ENCODE measurements at places on chromosomes 13 and 19. TPM values are rescaled to one million over a fixed set of nuclear protein-coding genes. Genes with fewer than 3 reads are reported as not detected.
A peak's percentile ranks its signal among the peaks of the same experiment; 100 is the strongest.

Gene ELSPBP1
- polyA plus RNA-seq, result 0.07 TPM

Gene IGFL4
- 0.36 TPM for polyA plus RNA-seq

Gene UBE2L5
- 0.31 TPM for polyA plus RNA-seq

Gene SERTM1
- polyA plus RNA-seq, result 3.0 TPM

DNA sequence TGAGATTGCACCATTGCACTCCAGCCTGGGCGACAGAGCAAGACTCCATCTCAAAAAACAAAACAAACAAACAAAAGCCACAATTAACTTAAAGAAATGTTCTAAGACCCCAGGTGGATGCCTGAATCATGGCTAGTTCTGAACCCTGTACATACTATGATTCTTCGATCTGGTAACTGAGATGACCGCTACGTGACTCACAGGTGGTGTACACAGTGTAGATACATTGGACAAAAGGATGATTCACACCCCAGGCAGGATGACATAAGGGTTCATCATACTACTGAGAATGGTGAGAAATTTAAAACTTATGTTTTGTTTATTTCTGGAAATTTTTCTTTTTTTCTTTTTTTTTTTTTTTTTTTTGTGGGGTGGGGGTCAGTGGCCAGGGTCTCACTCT lies 6.5 kb downstream of the ZNF426 start:
- H3K36me3 ChIP-seq, result peaks cover 89% of the 10 kb centered on the region
- no peak for DNase-seq
- H3K4me1 ChIP-seq, result no peaks in the 10 kb centered on the region
- H3K27ac ChIP-seq, result no peak overlapping the region

DNA sequence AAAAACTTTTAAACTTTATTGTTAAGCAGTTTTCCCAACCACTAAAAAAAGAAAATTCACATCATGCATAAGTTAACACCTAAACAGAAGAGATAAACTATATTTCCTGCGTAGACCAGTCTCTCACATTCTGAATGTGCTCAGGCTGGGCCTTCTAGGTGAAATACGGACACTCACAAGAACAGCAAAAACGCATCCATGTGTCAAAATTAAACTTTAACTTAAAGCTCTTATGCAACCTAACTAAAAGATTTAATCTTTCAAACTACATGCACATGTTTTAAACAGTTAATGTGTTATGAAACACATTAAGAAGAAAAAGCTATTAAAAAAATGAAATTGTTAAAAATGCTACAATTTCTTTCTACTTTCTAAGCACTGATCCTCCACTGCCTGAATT lies 2.6 kb downstream of the SAFB2 start:
- no peaks in the 10 kb centered on the region for H3K27me3 ChIP-seq
- H3K27ac ChIP-seq, result peak overlapping the region; percentile 12
- no peak for DNase-seq
- peaks cover 47% of the 10 kb centered on the region for H3K36me3 ChIP-seq
- peaks cover 20% of the 10 kb centered on the region for H3K4me1 ChIP-seq
- H3K4me3 ChIP-seq, result no peak overlapping the region

GRCh38 chr13:40376296-40376849 lies 290.1 kb downstream of the FOXO1 start:
- peaks cover 2% of the 10 kb centered on the region for H3K27me3 ChIP-seq
- no peak overlapping the region for H3K4me3 ChIP-seq
- H3K36me3 ChIP-seq, result no peaks in the 10 kb centered on the region
- H3K27ac ChIP-seq, result no peak overlapping the region

- H3K27me3 ChIP-seq, result no peaks in the 10 kb centered on the region
- H3K36me3 ChIP-seq, result no peaks in the 10 kb centered on the region
- peaks cover 37% of the 10 kb centered on the region for H3K4me1 ChIP-seq
- H3K27ac ChIP-seq, result peak within 1 kb of the TSS; percentile 36
- no peak within 1 kb of the TSS for H3K4me3 ChIP-seq
These were observed at the start of gene C3 for GRCh38 chr19:6720369-6721137. Gene C3, minus strand, starts transcription at chr19:6720650. Its CDS starts 61 bp downstream, at chr19:6720589.

- no peaks in the 10 kb centered on the region for H3K27me3 ChIP-seq
- peaks cover 35% of the 10 kb centered on the region for H3K4me1 ChIP-seq
- no peak overlapping the region for H3K4me3 ChIP-seq
- DNase-seq, result peak; percentile 90
These were observed 80.1 kb downstream of the KLF5 start for GRCh38 chr13:73138638-73139491.

DNA sequence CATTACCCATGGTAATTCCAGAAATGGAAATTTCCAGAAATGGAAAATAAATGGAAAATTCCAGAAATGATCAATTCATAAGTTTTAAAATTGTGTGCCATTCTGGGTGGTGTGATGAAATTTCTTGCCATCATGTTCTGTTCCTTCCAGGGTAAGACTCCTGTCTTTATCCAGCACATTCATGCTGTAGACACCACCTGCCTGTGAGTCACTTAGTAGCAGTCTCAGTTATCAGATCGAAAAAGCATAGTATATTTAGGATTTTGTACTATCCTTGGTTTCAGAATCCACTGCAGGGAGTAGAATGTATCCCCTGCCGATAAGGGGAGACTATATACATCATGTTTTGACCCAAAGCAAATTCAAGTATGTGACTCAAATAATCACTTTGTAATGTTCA lies 26.7 kb upstream of the CSNK1A1L start:
- no peaks in the 10 kb centered on the region for H3K36me3 ChIP-seq
- no peak for DNase-seq
- no peaks in the 10 kb centered on the region for H3K27me3 ChIP-seq
- no peak overlapping the region for H3K27ac ChIP-seq
- no peak overlapping the region for H3K4me3 ChIP-seq
- H3K4me1 ChIP-seq, result peaks cover 12% of the 10 kb centered on the region

DNA sequence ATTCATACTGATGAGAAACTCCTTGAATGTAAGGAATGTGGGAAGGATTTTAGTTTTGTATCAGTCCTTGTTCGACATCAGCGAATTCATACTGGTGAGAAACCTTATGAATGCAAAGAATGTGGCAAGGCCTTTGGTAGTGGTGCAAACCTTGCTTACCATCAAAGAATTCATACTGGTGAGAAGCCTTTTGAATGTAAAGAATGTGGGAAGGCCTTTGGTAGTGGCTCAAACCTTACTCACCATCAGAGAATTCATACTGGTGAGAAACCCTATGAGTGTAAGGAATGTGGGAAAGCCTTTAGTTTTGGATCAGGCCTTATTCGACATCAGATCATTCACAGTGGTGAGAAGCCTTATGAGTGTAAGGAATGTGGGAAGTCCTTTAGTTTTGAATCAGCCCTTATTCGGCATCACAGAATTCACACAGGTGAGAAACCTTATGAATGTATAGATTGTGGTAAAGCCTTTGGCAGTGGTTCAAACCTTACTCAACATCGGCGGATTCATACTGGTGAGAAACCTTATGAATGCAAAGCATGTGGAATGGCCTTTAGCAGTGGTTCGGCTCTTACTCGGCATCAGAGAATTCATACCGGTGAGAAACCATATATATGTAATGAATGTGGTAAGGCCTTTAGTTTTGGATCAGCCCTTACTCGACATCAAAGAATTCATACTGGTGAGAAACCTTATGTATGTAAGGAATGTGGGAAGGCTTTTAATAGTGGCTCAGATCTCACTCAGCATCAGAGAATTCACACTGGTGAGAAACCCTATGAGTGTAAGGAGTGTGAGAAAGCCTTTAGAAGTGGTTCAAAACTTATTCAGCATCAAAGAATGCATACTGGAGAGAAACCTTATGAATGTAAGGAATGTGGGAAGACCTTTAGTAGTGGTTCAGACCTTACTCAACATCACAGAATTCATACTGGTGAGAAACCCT lies 26.6 kb downstream of the ZNF345 start:
- DNase-seq, result no peak
- H3K27me3 ChIP-seq, result no peaks in the 10 kb centered on the region
- H3K4me3 ChIP-seq, result no peak overlapping the region
- peaks cover 18% of the 10 kb centered on the region for H3K36me3 ChIP-seq
- H3K27ac ChIP-seq, result no peak overlapping the region

DNA sequence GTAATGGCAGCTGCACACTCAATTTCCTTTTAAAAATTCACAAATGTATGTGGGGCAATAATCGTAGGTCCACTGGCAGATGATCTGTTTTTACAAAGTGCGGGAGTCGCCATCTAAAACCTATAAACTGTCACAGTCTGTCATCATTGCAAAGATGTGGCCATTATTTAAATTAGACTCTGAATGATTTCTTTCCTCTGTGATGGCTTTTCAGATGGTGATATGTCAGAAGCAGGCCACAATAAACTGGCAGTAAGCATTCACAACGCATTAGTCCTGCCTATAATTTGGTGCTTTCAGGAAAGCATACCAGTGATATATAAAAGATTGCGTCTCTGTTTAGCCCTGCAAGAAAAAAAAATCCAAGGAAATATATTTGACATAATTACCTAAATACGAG lies 226.8 kb downstream of the TBC1D4 start:
- no peak overlapping the region for H3K4me3 ChIP-seq
- H3K4me1 ChIP-seq, result no peaks in the 10 kb centered on the region
- no peaks in the 10 kb centered on the region for H3K36me3 ChIP-seq
- H3K27ac ChIP-seq, result no peak overlapping the region
- peaks cover 2% of the 10 kb centered on the region for H3K27me3 ChIP-seq

GRCh38 chr13:72798817-72799216 lies 16.9 kb downstream of the PIBF1 start:
- H3K27me3 ChIP-seq, result no peaks in the 10 kb centered on the region
- DNase-seq, result no peak
- no peak overlapping the region for H3K4me3 ChIP-seq
- H3K27ac ChIP-seq, result no peak overlapping the region

DNA sequence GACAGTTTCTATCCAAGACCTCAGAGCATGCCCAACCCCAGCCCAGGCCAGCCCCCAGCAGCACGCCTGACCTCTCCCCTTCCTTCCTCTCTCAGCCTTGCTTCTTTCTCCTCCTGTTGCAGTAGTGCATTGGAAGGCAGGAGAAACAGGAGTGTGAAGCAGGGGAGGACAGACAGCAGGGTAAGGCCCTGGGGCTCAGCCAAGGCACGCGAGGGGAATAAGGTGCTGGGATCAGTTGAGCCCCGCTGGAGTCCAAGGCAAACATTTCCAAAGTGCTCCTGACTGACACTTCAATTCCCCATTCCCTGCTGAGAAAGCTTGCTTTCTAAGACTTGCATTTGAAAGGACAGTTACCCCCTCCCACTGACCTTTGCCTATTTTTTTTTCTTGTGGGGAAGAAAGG lies 73.1 kb upstream of the OLFM4 start:
- H3K36me3 ChIP-seq, result no peaks in the 10 kb centered on the region
- no peaks in the 10 kb centered on the region for H3K27me3 ChIP-seq
- no peak overlapping the region for H3K4me3 ChIP-seq
- H3K27ac ChIP-seq, result no peak overlapping the region
- no peak for DNase-seq
- no peaks in the 10 kb centered on the region for H3K4me1 ChIP-seq

DNA sequence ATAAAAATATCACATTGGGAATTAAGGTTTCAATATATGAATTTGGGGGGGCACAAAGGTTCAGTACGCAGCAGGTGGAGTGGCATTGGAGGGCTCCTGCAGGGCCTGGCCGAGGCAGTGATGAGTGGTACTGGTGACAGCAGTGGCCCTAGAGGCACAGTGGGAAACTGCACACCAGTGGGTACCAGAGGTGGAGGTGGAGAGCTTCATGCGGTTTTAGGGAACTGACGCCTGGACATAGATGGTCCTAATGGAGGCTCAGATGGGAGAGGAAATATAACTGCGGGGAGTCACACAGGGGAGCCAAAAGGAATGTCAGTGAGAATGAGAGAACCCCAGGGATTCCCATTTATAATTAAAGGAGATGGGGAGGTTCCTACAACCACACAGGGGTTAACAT lies 156.2 kb downstream of the COG6 start:
- DNase-seq, result no peak
- H3K4me3 ChIP-seq, result no peak overlapping the region
- H3K36me3 ChIP-seq, result no peaks in the 10 kb centered on the region
- no peak overlapping the region for H3K27ac ChIP-seq

- DNase-seq, result no peak
- H3K36me3 ChIP-seq, result no peaks in the 10 kb centered on the region
- no peak overlapping the region for H3K4me3 ChIP-seq
- no peak overlapping the region for H3K27ac ChIP-seq
- H3K27me3 ChIP-seq, result no peaks in the 10 kb centered on the region
These were observed 38.6 kb upstream of the ZNF30 start for GRCh38 chr19:34888091-34888490.

- no peak overlapping the region for H3K4me3 ChIP-seq
- no peak overlapping the region for H3K27ac ChIP-seq
- peaks cover 20% of the 10 kb centered on the region for H3K36me3 ChIP-seq
- H3K4me1 ChIP-seq, result no peaks in the 10 kb centered on the region
- no peaks in the 10 kb centered on the region for H3K27me3 ChIP-seq
These were observed 28.9 kb downstream of the MLLT1 start for GRCh38 chr19:6250909-6251308.

GRCh38 chr19:43152214-43152613 lies 34.1 kb downstream of the PSG5 start:
- no peak for DNase-seq
- H3K4me1 ChIP-seq, result no peaks in the 10 kb centered on the region
- no peaks in the 10 kb centered on the region for H3K36me3 ChIP-seq
- no peak overlapping the region for H3K4me3 ChIP-seq
- H3K27ac ChIP-seq, result no peak overlapping the region

- H3K4me3 ChIP-seq, result no peak overlapping the region
- H3K27me3 ChIP-seq, result no peaks in the 10 kb centered on the region
- no peak for DNase-seq
These were observed 179.6 kb upstream of the MIR17HG start for GRCh38 chr13:91167706-91168385.

DNA sequence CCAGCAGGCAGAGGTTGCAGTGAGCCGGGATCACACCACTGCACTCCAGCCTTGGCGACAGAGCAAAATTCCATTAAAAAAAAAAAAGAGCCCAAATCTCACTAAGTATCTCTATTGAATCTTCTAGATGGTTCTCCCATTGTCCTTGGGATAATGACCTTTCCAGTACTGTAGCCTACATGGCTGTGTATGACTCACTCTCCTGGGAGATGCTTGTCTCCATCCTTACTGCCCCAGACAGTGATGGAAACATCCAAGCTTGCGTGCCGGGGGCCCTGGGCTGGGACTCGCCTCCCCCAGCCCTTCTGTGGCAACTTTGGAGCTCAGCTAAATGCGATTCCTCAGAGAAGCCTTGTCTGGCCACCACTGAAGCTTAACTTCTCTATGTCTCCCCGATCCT lies 49.7 kb downstream of the NWD1 start:
- H3K36me3 ChIP-seq, result no peaks in the 10 kb centered on the region
- no peak for DNase-seq
- H3K27ac ChIP-seq, result no peak overlapping the region
- no peak overlapping the region for H3K4me3 ChIP-seq
- H3K4me1 ChIP-seq, result no peaks in the 10 kb centered on the region

DNA sequence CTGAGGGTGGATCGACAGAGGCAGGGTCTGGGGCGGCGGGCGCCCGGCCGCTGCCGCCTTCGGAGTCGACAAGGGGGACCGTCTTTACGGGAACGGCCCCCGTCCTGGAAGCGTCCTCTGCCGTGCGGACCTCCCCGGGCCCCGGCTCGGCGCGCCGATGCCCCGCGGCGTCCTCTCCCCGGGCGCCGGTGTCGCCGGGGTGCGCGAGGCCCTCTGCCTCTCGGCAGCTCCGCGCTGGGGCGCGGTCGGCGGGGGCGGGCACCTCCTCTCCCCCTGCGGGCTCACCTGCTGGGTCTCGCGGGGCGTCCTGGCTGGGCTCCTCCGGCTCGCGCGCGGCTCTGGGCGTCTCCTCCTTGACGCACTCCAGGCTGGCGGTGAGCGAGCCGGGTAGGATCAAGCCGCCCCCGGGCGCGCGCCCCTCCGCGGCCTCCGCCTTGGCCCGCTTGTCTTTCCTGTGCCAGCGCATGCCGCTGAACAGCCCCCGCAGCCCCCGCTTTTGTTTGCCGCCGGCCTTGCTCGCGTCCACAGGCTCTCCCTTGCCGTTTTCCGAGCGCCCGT lies 1.5 kb downstream of the AMER2 start:
- H3K4me3 ChIP-seq, result peak overlapping the region; percentile 16
- DNase-seq, result no peak
- H3K27ac ChIP-seq, result no peak overlapping the region
- no peaks in the 10 kb centered on the region for H3K4me1 ChIP-seq
